ENCODE measurements at places on chromosomes 1 and 21.

DNA sequence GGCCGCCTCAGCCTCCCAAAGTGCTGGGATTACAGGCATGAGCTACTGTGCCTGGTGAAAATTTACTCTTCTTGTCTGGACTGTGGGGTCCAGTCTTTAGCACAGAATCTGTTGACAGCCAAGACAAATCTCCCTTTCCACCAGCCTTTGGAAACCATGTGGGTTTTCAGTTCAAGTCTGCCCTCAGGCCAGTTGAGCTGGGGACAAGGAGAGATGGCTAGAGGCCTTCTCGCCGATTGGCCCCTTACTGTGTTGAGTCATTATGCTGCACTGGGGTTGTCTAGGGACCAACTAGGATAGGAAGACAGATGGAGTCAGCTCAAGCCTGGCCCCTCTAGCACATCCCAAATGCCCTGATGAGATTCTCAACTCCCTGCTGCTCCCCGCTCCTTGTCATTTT is 8.6 kb upstream of the NKAIN1 start:
- no peak for DNase-seq

DNA sequence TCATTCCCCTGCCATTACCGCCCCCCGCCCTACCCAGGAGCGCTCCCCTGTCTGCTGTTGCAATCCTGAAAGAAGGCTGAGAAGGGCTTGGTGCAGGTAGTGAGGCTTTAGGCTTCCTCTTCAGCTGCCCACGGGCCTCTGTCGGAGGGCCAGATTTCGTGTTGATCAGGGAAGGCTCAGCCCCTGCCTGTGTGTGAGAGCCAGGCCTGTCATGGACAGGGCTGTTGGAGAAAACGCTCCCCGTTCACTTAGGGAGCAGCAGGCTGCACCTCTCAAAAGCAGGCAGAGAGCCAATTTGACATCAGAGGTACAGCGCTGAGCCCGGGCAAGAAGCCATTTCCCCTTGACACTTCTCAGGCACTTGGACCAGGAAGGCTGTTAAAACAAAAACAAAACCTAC is 19.0 kb downstream of the TEX35 start:
- DNase-seq: no peak

DNA sequence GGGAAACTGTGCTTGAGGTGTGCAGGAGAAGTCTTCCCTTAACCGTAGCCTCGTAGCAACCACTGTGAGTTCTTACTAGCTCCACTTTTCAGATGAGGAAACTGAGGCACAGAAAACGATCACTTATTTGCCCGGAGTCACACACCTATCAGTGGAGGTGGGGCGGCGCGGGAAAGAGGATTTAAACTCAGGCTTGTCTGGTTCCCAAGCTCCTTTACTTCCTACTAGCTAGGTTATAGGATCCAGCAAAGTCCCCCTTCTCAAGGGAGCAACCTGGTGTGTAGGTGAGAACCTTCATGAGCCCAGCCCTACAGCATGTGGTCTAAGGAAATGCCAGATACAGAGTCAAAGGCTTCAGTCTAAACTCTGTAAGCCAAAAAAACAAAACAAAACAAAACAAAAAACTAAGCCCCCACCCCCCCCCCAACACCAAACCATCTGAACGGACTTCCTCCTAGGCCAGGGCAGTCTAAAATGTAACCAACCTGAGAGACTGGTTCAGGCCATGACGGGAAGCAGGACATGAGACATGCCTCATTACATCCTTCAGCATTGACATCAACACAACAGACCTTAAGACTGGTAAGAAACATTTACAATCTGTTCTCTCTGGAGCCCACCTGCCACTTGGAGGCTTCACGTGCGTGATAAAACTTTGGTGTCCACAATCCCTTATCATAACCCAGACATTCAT is 709 bp upstream of the FBXO42 start:
- DNase-seq: no peak

GRCh38 chr21:45580576-45581321 is 38.5 kb upstream of the SLC19A1 start:
- no peak for DNase-seq

- no peak for DNase-seq
Observed at GRCh38 chr1:23561813-23562100, 2.5 kb upstream of the ID3 start.

GRCh38 chr1:29125237-29125641 is 1.5 kb upstream of the TMEM200B start:
- DNase-seq: no peak

Measured in NCI-H2227 treated with DMSO at 0.1 percent for 48 hours (cell line).